Stimulated activated CD8-positive, alpha-beta memory T cell treated with anti-CD3 and anti-CD28 coated beads, Interleukin-7, amount 100 ng/mL, for 1 hour (primary cell): ENCODE measurements at places on chromosomes 5 and 9.

GRCh38 chr9:69696802-69697201 lies 24.6 kb upstream of the APBA1 start:
- DNase-seq, result no peak

DNA sequence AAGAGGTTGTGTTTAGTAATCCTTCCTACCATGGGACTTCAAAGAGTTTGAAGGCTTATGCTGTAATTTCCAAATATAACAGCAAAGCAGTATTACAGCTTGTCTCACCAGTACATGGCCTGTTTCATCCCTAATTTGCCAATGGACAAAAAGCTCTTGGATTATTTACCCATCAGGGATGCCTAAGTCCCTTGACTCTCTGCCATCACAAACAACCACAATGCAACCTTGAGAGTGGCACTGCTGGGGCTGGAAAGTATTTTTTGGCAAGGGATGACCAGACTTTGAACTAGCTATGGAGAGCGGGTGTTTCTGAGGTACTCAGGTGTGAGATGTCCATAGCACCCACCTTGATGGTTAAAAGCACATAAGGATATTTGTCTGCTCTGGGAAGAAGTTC lies 9.1 kb downstream of the MAMDC2 start:
- DNase-seq, result no peak

DNA sequence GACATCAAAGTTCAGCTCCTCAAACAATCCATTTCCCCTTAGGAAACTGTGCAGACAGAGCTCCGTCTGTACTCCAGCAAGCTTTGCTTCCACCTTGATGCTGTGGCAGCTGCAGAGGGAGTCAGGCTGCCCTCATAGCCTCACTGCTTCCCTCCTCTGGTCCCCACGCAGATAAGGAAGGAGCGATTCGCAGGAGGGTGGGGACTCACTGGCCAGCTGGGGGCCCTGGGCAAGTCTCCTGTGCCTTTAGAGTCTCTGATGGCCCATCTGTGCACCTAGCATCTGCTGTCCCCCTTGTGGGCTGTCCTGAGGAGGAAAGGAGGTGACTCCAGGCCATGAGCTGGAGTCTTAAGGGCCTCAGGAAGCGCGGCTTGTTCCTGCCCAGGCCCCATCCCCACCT lies 121.5 kb downstream of the ENTREP1 start:
- DNase-seq, result no peak

- DNase-seq, result no peak
These were observed 3.5 kb downstream of the TMEM38B start for GRCh38 chr9:105697871-105698270.

DNA sequence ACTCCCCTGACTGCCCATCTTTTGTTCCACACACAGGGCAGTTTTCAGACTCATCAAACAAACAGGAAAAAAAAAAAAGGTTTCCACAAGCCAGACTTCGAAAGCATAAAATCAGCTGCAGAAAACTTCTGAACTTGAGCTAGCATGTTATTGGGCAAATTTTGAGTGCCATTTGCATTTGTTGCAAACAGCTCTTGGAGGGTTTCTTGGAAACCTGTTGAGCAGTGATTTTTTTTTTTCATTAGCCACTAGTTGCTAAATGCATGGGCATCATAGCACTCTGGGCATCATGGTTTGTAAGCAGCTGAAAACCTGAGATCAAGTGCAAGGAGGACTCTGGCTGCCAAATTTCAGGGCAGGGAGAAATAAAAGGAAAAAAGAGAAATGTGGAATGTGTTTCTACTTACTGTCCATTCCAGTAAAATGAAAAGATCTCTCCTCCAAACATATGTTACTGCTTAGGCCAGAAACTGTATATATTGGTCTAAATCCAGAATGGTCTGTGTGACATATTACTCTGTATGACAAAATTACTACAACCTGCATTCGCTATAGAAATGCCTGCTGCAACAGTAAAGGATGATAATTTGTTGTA lies 85.2 kb upstream of the SMIM23 start:
- no peak for DNase-seq

- no peak for DNase-seq
These were observed 19.5 kb downstream of the THBS4 start for GRCh38 chr5:80054682-80055081.

DNA sequence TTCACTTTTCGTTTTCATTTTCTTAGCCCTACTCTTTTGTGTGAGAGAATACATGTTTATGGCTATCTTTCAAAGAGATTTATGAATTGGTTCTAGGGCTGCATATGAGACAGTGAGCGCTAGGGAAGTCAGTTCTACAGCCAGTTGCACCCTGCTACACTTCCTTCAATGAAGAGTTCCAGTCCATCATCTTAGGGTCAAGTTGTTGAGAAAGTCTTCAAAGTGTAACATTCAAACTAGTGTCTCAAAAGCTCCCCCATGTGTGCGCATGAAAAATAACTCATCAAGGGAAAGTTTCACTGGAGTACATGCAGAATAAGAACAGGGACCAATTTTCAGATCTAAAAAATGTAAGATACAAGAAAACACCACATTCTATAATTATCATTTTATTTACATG lies 317.2 kb downstream of the DEPDC1B start:
- no peak for DNase-seq

DNA sequence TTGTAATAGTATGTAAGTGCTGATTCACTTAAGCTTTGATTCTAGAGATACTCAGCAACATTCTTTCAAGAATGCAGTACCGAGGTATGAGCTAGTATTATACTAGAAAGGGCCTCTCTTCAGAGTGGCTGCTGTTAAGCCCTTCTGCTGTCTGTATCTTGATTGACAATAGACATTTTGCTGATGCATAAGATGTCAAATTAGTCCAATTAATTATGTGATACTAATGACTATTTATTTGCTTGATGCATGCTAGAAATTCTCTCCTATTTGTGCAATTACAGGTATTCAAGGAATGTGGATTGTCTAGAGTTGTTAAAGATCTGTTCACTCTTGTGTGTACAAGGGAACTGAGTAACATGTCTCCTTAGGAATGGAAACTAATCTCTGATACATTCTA lies 92.3 kb upstream of the PTGER4 start:
- no peak for DNase-seq

DNA sequence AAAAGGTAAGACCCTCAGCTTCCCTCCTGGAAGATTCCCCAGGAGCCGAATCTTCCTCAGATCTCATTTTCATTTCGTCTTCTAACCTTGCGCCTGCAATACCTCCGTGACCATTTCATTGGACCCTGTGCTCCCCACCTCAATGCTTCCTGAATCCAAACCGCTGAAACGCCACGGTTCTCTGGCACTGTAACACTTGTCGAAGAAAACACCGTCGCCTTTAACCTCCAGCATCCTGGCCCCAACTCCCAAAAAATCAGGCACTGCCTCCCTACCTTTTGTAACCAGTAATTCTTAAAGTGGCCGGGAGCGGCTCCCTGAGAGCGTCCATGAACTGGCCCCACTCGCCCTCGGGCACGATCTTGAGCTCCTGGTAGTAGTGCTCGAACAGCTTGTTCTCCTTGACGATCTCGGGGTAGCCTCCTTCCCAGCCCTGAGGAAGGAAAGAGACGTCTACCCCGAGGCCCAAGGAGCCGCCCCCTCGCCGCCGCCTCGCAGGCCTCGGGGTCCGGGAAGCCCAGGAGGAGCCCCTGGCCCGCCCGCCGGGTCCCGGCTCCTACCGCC lies 438 bp downstream of the NSUN2 start:
- peak; percentile 0 for DNase-seq

DNA sequence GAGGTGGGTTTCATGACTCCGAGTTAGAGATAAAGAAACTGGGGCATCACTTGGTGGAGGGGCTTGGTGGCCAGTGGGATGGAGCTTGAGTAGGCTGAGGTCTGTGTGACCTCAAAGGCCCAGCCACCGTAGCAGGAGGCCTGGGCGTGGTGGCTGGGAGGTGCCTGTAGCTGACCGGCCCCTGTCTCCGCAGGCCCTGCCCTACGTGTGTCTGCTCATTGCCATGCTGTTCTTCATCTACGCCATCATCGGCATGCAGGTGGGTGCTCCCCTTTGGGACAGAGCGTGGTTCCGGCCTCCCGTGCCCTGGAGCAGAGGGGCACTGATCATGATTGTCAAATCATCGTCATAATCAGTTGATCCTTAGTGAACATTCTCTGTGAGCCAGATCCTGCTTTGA lies 196.2 kb downstream of the CACNA1B start:
- no peak for DNase-seq

- DNase-seq, result no peak
These were observed 137.8 kb upstream of the MAP1B start for GRCh38 chr5:71969460-71969859.

- DNase-seq, result no peak
These were observed at the start of gene ASS1 for GRCh38 chr9:130444565-130445221. Gene ASS1 (plus strand): TSS chr9:130444961. CDS start chr9:130452229, 7,268 bp downstream.

GRCh38 chr5:133340002-133340755 lies 272.2 kb downstream of the FSTL4 start:
- no peak for DNase-seq

DNA sequence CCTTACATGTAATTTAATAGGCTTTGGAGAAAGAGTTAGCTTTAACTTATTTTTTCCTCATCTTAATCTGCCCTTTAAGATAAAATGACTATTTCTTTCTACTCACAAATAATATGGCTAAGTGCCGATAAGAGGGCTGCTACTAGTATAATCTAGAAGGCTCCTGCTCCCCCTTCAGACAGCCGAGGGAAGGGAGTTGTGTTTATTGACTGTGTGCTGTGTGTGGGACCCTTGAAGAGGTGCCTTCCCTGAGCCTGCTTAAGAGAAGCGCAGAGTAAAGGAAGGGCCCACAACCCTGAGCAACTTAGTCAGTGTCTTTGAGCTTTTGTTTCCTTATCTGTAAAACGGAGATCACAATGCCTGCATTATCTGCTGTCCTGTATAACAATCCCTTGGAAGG lies 28.1 kb upstream of the CKMT2 start:
- no peak for DNase-seq

DNA sequence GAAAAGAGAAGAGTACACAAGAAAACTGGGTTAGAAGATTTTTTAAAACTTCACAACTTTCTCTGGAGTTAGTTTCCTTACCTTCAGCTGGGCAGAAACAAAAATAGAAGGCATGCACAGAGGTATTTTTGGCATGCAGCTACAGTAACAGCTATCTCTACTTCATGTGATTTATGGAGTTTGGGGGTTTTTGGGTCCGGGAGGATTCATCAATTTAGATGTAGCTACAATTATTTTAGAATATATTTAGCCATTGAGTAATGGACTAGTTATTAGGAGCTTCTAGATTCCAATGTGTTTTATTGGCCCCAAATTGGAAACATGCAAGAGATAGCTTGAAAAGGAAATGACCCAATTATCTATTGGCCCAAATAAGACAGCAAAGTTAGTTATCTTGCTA lies 91.6 kb upstream of the TNFAIP8 start:
- no peak for DNase-seq

GRCh38 chr9:35611230-35611797 lies 6.3 kb downstream of the TESK1 start:
- DNase-seq, result peak; percentile 22

DNA sequence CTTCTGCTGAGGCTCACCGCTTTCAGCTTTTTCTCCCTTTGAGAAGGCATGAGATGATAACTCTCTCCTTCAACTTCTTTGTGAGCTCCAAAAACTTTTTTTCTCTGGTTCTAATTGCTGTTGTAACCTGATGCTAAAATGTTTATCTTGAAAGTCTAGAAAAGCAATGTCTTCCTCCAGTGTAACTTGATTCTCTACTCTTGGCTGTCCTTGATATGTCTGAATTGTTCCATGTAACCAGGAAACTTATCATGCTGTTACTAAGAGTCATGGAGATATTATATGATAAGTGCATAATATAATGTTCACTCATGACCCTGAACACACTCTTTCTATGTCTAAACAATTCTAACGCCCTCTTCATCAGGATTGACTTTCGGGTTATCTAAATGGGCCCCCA lies 128.0 kb upstream of the ABCA1 start:
- DNase-seq, result no peak

- DNase-seq, result no peak
These were observed 49.5 kb upstream of the SPINK5 start for GRCh38 chr5:148014276-148014675.

DNA sequence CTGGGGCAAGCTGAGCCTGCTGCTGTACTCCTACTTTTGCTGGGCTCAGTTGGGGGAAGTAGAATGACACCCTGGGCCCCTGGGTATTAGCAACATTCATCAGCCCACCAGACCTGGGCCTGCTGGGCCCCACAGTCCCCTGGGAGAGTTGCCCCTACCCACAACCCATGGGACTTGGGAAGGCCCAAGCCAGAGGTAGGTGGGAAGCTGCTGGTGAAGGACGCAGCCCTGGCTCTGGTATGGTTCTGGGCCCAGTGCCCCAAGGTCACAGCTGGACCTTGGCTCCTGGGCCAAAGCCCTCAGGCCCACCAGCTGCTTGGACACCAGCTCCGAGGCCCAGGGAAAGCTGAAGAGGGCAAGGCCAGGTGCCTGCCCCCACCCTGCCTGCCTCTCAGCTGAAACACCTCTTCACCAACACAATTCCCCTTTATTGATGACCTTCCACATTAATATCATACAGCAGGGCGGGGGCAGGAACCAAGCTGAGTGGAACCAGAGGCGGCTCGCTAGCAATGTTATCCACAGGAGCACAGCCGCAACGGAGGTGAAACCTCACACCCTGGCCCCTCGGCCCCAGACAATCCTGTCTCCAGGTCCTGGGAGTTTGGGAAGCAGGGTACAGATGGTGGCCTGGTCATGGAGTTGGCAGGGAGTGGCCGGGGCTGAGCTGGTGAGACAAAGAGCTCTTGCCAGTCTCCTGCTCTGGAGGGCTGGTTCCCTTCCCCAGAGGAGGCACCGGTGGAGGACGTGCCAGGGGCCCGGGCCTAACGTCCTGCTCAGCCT lies 13.7 kb downstream of the DOLPP1 start:
- no peak for DNase-seq

DNA sequence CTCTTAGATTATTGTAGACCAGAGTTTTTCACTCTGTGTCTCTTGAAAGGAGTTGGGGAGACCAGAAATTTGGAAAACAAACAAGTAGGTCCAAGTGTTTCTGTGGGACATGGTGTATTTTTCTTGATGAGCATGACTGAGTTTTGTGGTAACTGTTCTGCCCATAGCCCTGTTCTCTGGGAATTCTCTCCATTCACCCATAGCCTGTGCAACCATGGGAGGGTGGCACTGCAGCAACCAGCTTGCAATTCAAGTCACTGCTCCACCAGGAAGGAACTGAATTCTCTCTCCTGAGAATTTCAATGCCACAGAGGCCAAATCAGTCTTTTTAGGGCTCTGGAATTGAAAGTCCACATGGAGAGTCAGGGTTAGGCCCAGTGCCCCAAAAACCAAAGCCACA lies 475.3 kb upstream of the TRPC7 start:
- DNase-seq, result no peak

GRCh38 chr5:72293495-72294055 lies 26.5 kb downstream of the MRPS27 start:
- DNase-seq, result no peak

- no peak for DNase-seq
These were observed 11.0 kb downstream of the GFI1B start for GRCh38 chr9:132989414-132989996.

GRCh38 chr5:160504906-160505305 lies 83.3 kb downstream of the PTTG1 start:
- DNase-seq, result no peak

GRCh38 chr9:81850724-81851123 lies 77.5 kb upstream of the SPATA31D4 start:
- no peak for DNase-seq

DNA sequence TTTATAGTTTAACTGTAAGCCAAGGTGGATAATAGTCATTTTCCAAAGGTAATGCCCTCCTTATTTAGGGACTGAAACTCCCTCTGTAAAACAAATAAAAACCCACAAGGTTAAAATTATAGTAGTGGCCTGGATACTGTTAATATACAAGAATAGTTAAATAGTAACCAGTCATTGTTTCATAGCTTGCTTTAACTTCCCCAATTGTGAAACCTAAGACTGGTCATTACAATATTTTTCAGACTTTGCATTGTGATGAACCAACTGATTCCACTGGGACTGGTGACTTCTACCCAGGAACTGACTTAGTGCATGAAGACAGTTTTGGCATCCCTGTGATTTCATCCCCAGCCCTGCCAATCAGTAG lies 162.6 kb downstream of the SMC2 start:
- DNase-seq, result no peak
